Activated T-helper 9 cell treated with anti-CD3 and anti-CD28 coated beads, Interleukin-2, amount 50 U/mL, for 16 hours (primary cell): ENCODE measurements at places on chromosomes 16 and 17.

- DNase-seq: no peak
Observed at GRCh38 chr16:85878407-85878806, 20.6 kb upstream of the IRF8 start.

- DNase-seq: no peak
Observed at GRCh38 chr16:76683051-76683450, 405.9 kb downstream of the CNTNAP4 start.

DNA sequence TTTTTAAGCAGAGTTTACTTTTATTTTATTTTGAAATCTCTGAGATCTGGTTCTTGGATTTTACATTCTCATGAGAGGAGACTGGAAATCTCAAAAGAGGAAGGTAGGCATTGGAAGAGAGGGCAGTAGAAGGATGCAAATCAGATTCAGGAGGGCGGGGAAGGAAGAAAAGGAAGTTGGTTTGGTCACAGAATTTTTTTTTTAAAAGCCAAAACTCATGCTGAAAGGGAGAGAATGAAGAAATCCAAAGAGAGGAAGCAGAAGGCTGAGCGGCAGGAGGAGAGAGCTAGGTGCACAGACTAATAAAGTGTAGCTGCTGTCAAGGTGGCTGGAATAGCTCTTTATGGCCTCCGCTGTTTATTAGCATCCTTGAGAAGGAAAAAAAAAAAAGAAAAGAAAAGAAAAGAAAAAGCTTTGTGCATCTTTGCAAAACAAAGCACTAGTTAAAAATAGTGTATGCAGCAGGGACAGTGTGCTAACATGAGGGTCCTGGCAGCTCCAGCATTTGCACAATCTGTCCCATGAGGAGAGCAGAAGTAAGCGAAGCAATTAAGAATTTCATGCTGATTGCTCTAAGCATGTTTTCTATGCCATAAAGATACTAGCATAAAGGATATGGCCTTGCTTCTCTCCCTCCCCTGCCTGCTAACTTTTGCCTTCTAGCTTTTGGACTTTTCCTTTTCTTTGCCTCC is 194.2 kb downstream of the ZFHX3 start:
- DNase-seq: no peak

DNA sequence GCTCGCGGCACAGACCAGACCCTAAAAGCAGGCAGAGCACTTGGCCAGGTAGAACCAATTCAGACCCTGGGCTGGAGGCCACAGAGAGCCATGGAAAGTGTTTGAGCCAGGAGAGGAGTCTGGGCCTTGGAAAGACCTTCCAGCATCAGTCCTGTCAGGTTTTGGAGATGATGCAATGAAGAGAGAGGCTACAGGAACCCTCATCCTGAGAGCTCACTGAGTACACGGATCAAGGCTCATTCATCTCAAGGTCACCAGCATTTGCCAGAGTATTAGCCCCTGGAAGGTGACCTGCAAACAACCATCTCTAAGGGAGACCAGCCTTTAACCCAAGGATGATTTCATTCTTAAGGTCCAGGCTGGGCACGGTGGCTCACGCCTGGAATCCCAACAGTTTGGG is 27.8 kb downstream of the TLE7 start:
- no peak for DNase-seq

GRCh38 chr17:43025766-43026537 is 921 bp downstream of the RND2 start:
- no peak for DNase-seq

GRCh38 chr16:13896543-13897182 is 23.3 kb upstream of the ERCC4 start:
- no peak for DNase-seq

GRCh38 chr17:34177642-34178041 is 77.4 kb upstream of the CCL2 start:
- no peak for DNase-seq

DNA sequence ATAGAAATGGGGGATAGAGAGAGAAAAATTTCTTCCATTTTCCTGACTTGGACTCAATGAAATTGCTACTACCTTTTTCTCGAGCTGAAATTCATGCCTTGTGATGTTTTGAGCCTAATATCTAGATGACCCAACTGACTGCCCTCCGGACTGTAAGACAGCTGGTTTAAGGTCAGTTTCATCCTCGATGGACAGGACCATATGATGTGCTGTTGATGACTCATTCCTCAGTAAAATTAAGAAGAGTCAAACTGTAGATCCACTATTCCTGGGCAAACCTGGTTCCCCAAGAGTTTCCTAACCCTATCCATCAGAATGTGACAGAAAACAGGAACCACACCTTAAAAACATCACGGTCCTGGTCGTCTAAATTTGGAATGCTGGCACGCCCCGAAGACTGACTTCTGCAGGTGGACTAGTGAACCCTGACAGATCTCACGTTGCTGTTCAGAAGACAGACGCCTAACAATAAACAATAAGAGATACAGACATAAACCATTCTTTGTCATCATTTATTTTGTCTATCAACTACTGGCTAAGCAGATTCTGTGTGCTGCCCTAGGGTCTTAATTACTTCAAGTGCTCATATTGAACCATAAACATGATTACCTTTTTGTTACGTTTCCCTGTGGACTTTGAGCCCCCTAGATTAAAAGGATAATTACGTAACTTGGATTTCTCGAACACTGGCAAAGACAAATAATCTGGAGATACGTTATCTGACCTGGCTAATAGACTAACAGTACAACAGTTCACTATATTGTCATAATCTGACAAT is 45.1 kb upstream of the NOS2 start:
- no peak for DNase-seq

GRCh38 chr17:36525888-36526287 is 8.8 kb downstream of the MYO19 start:
- no peak for DNase-seq

DNA sequence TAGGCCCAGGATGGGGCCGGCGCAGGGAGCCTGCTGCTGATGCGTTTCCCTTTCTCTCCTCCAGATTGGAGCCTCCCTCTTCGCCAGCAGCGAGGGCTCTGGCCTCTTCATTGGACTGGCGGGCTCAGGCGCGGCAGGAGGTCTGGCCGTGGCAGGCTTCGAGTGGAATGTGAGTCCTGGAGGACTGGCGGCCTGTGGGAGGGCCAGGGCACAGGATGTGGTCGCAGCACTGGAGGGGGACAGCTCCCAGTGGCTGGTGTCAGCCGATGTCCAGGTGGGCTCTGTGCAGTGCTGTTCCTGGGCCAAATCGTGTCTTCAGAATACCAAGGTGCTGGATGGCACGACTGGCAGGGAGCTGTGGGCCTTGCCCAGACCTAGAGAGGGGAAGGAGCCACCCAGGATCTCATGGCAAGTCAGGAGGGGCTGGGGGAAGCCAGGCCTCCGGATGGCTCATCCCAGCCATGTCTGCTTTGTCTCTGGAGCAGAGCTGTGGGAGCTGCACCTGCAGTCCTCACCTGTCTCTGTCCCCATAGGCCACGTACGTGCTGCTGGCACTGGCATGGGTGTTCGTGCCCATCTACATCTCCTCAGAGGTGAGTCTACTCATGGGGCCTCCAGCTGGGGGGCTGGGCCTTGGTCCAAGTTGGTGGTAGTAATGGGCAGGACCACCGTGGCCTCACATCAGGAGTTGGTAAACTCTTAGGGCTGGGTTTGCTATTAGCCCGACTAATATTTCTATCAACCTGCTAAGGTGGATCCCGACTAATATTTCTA is 7.3 kb downstream of the SLC5A10 start:
- DNase-seq: no peak

- no peak for DNase-seq
Observed at GRCh38 chr16:19338335-19338734, 52.8 kb downstream of the CLEC19A start.

DNA sequence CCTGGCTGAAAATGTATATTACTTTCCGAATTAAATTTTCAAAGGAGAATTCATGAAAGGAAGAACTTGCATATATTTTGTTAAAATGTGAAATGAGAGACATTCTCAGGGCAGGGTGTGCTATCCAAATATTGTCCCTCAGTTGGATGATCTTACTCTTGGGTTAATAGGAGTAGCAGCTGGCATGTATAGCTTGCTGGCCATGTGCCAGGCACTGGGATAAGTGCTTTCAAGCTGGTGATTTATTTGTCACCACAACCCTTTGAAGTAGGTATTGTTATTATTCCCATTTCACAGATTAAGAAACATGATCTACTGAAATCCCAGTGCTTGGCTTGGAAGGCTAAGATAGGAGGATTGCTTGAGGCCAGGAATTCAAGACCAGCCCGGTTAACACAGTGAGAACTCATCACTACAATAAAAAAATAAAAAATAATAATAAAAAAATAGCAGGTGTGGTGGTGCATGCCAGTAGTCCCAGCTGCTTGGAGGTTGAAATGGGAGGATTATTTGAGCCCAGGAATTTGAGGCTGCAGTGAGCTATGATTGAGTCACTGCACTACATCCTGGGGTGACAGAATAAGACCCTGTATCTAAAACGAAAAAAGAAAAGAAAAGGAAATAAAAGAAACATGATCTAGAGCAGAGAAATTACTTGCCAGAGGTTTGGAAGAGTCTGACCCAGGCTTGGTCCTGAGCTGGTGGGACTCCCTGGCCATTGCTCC is 11.6 kb upstream of the MPHOSPH6 start:
- DNase-seq: no peak

GRCh38 chr16:12201866-12202265 is 225.3 kb downstream of the SNX29 start:
- DNase-seq: no peak

- DNase-seq: no peak
Observed at GRCh38 chr16:62829607-62830006, 793.4 kb upstream of the CDH8 start.

DNA sequence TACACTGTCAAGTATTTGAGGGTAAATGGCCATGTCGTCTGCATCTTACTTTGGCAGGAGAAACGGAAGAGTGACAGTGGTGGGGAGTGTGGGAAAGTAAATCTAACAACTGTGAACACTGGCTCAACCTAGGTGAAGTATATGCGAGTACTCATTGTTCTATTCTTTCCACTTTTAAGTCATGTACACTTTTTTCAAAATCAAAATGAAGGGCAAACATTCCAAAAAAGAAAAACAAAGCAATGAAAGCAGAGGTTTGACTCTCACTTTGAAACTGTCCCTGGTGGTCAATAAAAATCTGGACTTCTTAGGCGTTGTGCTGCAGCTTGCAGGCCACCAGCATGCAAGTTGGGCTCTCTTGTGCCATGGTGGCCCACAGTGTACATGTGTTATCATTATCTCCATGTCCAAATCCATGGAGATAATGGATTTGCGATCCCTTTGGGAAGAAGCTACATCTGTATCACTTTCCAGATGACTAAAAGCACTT is 32.7 kb downstream of the STAT5B start:
- no peak for DNase-seq

- DNase-seq: no peak
Observed at GRCh38 chr17:47705536-47706530, 11.9 kb downstream of the TBKBP1 start.

DNA sequence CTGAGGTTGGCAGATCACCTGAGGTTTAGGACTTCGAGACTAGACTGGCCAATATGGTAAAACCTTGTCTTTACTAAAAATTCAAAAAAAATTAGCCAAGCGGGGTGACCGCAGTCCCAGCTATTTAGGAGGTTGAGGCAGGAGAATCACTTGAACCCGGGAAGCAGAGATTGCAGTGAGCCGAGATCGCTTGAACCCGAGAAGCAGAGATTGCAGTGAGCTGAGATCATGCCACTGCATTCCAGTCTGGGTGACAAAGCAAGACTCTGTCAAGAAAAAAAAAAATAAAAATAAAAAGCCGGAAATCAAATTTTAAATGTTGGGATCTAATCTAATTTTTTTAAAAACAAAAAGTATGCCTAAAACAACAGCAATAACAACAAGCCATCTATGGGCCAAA is 56.3 kb downstream of the ABCC1 start:
- no peak for DNase-seq

DNA sequence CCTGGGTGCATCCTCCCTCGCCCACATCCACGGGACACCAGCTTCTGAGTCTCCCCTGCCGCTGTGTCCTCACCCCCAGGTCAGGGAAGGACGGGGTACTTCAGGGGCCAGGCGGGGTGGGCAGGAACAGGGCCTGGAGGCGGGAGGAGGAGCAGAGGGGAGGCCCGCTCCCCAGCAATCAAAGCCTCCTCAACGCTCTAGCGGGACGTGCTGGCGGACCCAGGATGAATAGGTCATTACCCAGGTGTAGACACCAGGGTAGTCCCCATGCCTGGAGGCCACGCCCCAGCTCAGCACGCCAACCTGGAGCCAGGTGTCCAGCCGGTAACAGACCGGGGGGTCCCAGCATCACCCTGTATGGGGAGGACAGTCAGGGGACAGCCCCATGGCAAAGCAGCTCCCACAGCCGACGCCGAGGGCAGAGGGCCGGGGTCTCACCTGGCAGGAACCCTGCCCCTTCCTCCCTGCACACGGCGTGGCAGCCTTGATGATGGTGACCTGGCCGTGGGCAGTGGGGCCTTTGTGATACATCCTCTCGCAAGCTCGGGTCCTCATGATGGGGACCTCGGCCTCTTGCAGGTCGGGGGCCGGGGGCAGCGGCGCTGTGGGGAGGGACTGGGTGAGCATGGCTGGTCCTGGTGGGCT is 24.2 kb downstream of the TPSD1 start:
- no peak for DNase-seq

GRCh38 chr17:9729735-9730420 is 61.5 kb downstream of the DHRS7C start:
- DNase-seq: no peak

DNA sequence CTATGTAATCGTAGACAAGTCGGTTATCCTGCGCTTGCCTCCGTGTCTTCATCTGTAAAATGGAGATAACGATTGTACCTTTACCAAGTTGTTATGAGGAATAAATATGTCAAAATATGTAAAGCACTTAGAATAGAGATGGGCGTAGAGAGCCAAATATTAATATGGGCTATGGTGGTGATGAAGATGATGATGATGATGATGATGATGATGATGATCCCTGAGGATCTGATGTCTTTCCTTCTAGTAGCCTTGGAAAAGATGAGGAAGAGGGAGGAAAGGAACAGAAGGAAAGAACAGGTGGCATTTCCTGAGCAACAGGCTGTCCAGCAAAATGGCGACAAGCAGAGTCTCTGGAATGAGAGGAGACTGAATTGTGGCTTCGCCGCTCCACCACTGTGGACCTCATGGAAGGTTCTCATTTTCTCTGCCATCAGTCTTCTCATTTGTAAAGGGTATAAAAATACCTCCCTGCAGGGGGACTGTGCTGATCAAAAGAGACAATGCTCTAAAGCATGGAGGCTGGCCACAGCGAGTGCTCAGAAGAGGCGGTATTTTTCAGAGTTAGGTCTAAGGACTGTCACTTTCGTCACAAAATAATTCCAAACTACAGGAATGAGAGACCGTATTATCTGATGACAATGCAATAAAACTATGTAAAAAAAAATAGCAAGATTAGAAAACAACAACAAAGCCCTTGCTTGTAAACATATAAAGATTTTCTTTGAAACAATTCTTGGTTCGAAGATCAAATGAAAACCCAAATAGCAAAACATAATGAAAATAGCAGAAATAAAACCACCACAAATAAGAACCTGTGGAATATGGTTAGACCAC is 17.2 kb upstream of the RCVRN start:
- DNase-seq: no peak

DNA sequence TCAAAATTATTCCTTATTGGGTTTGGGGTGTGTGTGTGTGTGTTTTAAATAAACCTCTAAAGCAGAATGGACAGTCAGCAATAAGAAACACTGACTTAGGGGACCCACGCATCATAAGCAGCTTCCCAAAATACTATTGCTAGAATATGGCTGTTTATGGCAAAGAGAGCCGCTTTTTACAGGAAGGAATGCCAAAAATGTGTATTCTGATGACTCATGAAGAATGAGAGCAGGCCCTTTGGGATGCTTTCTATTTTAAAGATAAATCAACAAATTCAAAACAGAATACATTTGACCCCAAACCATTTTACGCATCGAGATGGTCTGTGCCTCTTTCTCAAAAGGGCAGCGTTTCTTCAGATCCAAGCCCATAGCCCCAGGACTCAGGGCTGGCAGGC is 37.5 kb downstream of the ARHGAP17 start:
- no peak for DNase-seq

GRCh38 chr17:71699907-71700306 is 420.9 kb upstream of the SOX9 start:
- no peak for DNase-seq
